CD4-positive, alpha-beta T cell treated with Interleukin-12 subunit alpha and Interleukin-12 subunit beta, for 1 hour (primary cell): ENCODE measurements at places on chromosomes 4 and X.

DNA sequence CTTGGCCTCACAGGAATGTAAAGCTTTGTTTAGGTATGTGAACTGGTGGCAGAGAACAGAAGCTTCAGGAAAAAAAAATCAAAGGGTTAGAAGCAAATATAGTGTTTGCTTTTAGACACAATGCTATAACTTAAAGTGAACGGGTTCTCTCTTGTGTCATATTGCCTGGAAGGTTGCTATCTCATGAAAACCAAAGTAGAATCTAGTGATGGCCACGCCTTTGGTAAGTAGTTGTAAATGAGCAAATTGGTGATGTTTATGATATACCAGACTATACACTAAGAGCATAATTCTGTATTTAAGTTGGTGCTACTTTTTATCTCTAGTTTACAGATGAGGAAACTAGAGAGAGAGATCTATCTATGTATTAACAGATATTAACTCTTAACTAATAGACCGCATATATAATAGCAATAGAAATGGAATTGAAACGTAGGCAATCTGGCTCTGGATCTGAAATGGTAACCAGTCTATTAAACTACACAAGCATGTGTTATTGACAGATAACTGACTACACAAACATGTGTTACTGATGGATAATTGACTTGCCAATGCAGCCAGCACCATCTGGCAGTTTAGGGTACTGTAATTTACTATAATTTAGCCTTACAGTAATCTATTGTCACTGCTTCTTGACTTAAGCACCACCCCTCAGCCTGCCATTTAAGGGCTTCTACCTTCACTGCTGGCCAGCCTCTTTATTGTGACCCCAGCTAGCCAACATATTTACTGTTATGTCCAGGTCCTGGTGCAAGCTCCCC is 40.8 kb downstream of the HCCS start:
- no peak for DNase-seq

- no peak for DNase-seq
Observed at GRCh38 chr4:11741190-11741652, 312.5 kb upstream of the HS3ST1 start.

GRCh38 chrX:72018277-72019112 is 107.8 kb downstream of the NHSL2 start:
- DNase-seq = peak; percentile 87

DNA sequence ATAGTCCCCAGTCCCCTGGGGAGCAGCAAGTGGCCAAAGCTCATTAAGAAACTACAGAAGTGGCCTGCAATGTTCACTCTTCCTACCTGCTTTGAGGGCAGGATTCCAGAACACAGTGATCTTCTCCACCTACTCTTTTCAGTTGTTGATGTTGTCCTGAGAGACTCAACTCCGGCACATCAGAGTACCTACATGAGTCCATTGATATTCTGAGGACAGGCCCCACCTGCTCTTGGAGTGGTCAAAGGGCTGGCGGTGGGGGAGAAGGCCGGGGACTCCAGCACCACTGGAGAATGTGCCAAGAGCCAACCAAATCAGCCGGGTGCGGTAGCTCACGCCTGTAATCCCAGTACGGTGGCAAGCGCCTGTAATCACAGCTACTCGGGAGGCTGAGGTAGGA is 29.8 kb upstream of the DDX3X start:
- DNase-seq = no peak

- DNase-seq = no peak
Observed at GRCh38 chr4:124530464-124531077, 182.0 kb downstream of the ANKRD50 start.

DNA sequence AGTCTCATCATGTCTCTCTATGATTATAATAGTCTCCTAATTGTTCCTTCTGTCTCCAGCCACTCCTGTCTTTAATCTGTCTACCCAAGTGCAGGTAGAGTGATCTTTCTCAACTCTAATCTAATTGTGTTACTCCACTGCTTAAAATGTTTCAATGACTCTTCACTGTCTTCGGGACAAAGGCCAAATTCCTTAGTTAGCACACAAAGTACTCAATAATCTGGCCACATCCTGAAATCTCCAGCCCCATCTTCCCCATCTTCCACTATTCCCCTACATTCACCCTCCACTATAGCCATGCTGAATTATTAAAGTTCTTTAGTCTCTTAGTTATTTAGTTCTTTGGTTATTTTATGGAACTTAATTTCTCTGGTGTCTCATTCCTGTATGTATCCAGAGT is 353.3 kb downstream of the OPHN1 start:
- no peak for DNase-seq

- DNase-seq = no peak
Observed at GRCh38 chr4:37762294-37762990, 64.0 kb upstream of the PGM2 start.

DNA sequence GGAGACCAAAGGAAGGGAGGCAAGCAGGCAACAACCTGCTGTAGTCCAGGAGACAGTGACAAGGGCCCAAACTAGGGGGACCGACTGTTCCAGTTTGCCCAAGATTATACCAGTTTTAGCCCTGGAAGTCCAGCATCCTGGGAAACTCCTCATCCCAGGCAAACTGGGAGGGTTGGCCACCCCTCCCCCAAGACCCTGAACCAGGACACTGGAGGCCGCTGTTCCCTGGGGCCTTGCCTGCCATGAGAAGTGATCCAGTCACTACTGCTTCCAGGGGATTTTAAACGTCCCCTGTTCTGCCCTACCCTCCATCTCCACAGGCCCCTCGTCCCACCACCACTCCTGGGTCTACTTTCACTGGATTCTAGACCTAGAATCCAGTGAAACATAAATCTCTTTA is 4.3 kb upstream of the DGAT2L6 start:
- no peak for DNase-seq

- no peak for DNase-seq
Observed at GRCh38 chrX:107014936-107015335, 14.9 kb upstream of the MORC4 start.

GRCh38 chr4:47482326-47482725 is 2.7 kb upstream of the ATP10D start:
- DNase-seq = no peak

- no peak for DNase-seq
Observed at GRCh38 chr4:2977211-2978088, 14.1 kb downstream of the GRK4 start.

DNA sequence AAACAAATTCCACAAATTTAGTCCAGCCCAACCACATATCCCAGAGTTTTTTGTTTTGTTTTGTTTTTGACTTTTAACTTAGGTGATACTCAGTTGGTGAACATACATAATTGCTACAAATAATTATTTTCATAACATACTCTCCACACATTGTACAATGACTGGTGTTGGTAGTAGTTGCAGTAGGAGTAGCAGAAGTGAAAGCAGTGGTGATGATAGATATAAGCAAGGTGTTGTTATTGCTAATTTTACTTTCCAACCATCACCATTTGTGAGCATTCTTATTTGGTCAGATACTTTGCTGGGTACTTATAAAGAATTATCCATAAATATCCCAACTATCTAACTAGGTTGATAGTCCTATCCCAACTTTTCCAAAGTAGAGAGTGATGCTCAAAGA is 47.3 kb downstream of the ARHGAP24 start:
- no peak for DNase-seq

GRCh38 chr4:36914106-36914505 is 330.4 kb upstream of the NWD2 start:
- no peak for DNase-seq

DNA sequence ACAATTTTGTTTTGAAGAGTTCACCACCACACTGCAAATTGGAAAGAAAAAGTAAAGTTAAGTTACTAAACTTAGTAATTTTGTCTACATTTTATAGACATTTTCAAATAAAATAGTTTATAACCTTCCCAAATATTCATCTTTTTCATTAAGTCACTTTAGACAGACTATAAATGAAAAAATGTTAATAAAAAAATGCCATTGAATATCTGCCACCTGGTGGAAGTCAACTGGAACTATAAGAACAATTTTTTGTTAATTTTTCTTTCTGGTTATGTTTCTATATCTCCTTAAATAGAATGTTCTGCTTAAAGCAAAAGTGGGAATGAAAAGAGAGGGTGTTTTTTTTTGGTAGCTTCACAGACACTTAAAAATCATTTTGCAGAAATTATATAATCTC is 534.4 kb upstream of the PCDH10 start:
- no peak for DNase-seq

GRCh38 chr4:3563403-3563802 is 31.2 kb upstream of the LRPAP1 start:
- no peak for DNase-seq

- no peak for DNase-seq
Observed at GRCh38 chr4:8516996-8517550, 63.1 kb upstream of the GPR78 start.

DNA sequence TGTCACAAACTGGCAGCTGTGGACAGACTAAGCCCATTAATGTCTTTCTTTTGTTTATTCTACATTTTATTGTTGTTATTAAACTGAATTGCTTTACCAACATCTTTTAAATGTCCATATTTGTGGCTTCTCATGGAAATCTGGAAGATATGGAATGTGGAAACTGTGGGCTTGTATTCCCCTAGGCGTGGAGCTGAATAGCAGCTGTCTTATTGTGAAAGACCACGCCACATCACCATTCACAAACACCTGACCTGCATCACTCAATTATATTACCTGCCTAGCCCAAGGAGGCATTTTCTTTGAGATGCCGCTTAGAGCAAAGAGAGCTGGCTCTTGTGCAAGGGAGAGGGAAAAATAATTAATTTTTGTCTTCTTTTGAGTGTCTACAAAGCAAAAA is 96.9 kb upstream of the GPRIN3 start:
- DNase-seq = no peak

- DNase-seq = no peak
Observed at GRCh38 chr4:112531146-112531545, 15.2 kb upstream of the NEUROG2 start.

GRCh38 chrX:48071064-48071985 is at the start of gene ZNF630:
Gene ZNF630 (minus strand): TSS chrX:48071640. CDS start chrX:48066886, 4,754 bp downstream.
- peak; percentile 69 for DNase-seq

GRCh38 chrX:55758033-55758432 is 40.5 kb downstream of the RRAGB start:
- no peak for DNase-seq

GRCh38 chr4:141127884-141128283 is 5.4 kb downstream of the RNF150 start:
- no peak for DNase-seq

GRCh38 chr4:14827111-14827510 is 175.2 kb upstream of the CPEB2 start:
- no peak for DNase-seq

- no peak for DNase-seq
Observed at GRCh38 chrX:39877905-39878304, 219.9 kb downstream of the BCOR start.

- DNase-seq = no peak
Observed at GRCh38 chr4:61225656-61226055, 25.5 kb downstream of the ADGRL3 start.

GRCh38 chr4:6676722-6677558 is 16.7 kb upstream of the S100P start:
- DNase-seq = no peak

GRCh38 chrX:13169684-13170083 is 125.3 kb upstream of the FAM9C start:
- no peak for DNase-seq

DNA sequence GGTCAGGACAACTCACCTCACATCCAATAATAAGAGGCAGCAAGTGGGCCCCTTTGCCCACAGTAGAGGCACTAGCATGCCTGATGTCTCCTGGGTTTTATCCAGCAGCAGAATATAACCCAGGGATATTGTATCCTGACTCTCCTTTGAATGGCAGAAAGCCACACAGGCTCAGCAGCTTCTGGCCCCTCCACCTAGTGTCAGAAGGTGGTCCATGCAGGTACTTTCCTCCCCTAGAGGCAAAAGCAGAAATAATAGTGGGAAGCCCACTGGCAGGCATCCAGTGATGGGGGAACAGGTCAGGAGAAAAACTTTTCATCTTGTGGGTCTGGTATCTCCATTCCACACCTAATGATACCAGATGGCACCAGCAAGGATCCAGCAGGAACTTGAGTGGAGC is 75.5 kb upstream of the IRS4 start:
- no peak for DNase-seq

DNA sequence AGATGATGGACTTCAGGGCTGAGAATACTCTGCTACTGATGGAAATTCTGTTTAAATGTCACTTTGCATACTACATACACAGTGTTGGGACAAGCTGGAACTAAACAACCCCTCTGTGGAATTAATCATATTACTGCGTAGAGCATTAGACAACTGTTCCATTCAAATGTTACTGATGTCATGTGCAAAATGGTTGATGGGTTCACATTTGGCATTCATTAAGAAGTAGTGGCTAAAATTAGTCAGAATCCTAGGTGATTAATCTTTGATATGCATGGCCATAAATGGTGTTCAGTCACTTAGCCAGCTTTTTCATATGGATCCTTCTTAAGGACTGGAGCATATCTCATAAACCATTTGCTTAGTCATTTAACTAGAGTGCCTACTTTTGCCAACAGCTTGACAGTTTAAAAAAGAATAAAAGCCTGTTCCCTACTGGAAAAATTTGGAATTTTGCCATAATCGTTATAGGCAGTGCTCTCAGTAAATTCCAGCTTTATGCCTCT is 105.2 kb downstream of the RNF150 start:
- no peak for DNase-seq

DNA sequence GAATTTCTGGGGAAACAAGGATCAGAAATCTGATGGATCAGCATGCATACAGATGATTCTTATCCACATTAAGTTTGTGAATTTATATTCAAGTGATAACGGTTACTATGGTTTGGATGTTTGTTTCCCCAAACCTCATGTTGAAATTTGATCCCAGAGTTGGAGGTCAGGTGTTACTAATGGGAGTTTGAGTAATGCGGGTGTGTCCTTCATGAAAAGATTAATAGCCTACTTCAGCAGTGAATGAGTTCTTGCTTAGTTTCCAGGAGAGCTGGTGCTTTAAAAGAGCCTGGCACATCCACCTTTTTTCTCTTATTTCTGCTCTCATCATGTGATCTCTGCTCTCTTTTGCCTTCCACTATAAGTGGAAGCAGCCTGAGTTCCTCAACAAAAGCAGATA is 712.4 kb downstream of the IL1RAPL1 start:
- no peak for DNase-seq

- no peak for DNase-seq
Observed at GRCh38 chr4:168723020-168723419, 226.2 kb downstream of the PALLD start.

DNA sequence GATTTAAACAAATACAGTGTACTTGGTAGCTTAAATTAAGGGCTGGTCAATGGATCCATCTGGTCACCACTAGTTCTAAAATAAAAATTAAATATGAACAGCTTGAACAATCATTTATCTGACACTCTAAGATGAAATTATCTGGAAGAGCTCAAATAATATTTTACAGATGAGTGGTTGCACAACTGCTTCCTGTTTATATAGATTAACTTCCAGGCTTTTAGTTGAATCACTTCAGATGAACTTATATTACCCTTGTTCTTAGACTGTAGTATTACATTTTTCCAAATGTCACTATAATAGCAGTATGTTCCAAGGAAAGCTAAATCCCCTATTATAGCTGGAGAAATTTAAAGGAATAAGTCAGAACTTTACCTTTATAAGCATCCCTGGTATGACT is 92.4 kb upstream of the SMIM10 start:
- DNase-seq = no peak

- no peak for DNase-seq
Observed at GRCh38 chrX:1487401-1487800, 34.7 kb upstream of the ASMTL start.

GRCh38 chrX:23061116-23061515 is 61.4 kb downstream of the DDX53 start:
- no peak for DNase-seq

- no peak for DNase-seq
Observed at GRCh38 chr4:106717091-106717490, 319.0 kb downstream of the DKK2 start.
